ENCODE measurements at places on chromosomes 11 and 22. TPM values are rescaled to one million over a fixed set of nuclear protein-coding genes. Genes with fewer than 3 reads are reported as not detected.

Gene WNT7B
- not detected for total RNA-seq

Gene TTC36
- total RNA-seq = 0.34 TPM

Gene SLN
- not detected for total RNA-seq

Gene GGTLC3
- not detected for total RNA-seq

Gene MS4A12
- not detected for total RNA-seq

Gene ART1
- not detected for total RNA-seq

Gene OR2AT4
- total RNA-seq = not detected

Gene ILK
- total RNA-seq = 125 TPM

Gene DAGLA
- 1.7 TPM for total RNA-seq

Gene MS4A6A
- not detected for total RNA-seq

Gene GSTP1
- 682 TPM for total RNA-seq

Gene EXPH5
- under 0.01 TPM for total RNA-seq

Gene DDX6
- total RNA-seq = 128 TPM

Gene SLC25A45
- 1.3 TPM for total RNA-seq

Gene TENM4
- 0.09 TPM for total RNA-seq

Gene SAC3D1
- 5.3 TPM for total RNA-seq

Gene ANO5
- total RNA-seq = under 0.01 TPM

Gene GVQW3
- total RNA-seq = 0.43 TPM

Gene OR5A1
- total RNA-seq = not detected

Gene GLYATL2
- total RNA-seq = under 0.01 TPM

Gene TNKS1BP1
- total RNA-seq = 45.7 TPM
